Activated CD4-positive, alpha-beta T cell treated with anti-CD3 and anti-CD28 coated beads, Interleukin-2, amount 10 ng/mL, durations not matched to agents 24 days and 14 days (primary cell): ENCODE measurements at places on chromosomes 4 and X.

- DNase-seq: no peak
Observed at GRCh38 chr4:137345597-137345996, 186.7 kb downstream of the PCDH18 start.

DNA sequence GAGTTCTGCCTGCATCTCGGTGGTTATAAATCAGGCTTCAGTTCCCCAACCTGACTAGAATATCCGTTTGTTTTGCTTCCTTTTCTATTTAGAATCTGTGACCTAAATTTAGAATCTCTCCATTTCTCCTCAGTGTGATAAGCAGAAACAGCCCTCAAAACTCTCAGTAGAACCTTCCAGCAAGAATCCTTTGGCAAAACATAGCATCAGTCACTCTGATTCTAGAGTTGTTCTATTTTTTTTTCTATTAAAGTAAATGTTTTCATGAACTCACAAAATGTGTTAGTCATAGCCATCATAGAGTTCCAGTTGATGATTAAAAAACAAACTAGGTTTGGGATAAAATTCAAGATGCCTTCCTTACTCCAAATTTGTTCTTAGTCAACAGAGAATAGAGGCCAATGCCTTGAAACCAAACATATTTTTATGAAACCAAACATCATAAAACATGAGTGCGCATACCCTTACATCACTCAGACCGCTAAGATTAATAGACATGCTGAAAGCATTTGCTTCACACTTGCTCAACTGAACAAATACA is 13.2 kb upstream of the C1QTNF7 start:
- no peak for DNase-seq

GRCh38 chrX:136268051-136269048 is 17.1 kb upstream of the MAP7D3 start:
- peak; percentile 83 for DNase-seq

- no peak for DNase-seq
Observed at GRCh38 chrX:102883491-102883890, 53.6 kb upstream of the RAB40AL start.

- peak; percentile 75 for DNase-seq
Observed at GRCh38 chr4:118076958-118077766, 42.9 kb downstream of the NDST3 start.

DNA sequence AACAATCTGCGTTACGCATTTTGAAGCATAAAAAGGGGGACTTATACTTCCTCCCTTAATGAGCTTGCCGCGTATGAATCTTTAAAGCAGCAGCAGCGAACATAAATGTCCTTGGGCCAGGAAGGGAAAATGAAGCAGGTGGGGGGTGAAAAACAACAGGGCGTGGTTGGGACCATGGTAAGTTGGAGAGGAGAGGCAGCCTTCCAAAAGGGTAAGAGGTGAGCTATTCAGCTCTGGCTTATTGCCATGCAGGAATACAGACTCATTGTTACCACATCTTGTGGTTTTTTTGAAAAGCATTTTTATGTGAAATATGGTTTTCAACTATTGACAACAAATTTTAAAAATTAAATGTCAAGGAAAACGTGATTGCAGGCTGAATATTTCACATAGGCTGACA is 710.7 kb upstream of the FAM241A start:
- DNase-seq: no peak

GRCh38 chrX:69177511-69178162 is 12.4 kb upstream of the PJA1 start:
- no peak for DNase-seq

DNA sequence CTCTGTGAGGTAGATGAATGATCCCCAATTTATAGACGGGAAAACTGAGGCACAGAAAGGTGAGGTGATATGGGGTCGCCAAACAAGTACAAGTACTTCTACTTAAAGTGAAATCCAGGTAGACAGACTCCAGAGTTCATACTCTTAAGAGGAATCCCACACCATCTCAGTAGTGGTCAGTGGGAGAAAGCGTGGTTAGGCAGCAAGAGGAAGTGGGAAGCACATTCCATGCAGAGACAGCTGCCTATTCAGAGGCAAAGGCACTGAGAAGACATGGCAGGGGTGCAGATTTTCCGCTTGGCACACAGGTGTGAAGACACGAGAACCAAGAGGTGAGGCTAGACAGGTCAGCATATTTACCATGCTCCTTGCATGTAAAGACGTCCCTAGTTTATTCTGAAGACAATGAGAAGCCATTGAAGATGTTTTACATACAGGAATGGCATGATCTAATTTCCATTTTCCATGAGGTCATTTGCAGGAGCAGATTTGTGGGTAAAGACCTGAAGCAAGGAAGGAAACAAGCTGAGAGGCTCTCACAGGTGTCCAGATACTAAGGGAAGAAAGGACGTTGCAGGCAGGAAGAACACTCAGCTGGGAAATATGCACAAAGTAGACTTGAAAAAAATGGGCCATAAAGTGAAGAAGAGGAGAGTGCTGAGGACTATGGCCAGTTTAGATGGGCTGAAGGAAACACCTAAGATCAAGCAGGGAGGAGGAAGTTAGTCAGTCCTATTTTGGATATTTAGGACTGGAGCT is 17.3 kb upstream of the CLNK start:
- no peak for DNase-seq

DNA sequence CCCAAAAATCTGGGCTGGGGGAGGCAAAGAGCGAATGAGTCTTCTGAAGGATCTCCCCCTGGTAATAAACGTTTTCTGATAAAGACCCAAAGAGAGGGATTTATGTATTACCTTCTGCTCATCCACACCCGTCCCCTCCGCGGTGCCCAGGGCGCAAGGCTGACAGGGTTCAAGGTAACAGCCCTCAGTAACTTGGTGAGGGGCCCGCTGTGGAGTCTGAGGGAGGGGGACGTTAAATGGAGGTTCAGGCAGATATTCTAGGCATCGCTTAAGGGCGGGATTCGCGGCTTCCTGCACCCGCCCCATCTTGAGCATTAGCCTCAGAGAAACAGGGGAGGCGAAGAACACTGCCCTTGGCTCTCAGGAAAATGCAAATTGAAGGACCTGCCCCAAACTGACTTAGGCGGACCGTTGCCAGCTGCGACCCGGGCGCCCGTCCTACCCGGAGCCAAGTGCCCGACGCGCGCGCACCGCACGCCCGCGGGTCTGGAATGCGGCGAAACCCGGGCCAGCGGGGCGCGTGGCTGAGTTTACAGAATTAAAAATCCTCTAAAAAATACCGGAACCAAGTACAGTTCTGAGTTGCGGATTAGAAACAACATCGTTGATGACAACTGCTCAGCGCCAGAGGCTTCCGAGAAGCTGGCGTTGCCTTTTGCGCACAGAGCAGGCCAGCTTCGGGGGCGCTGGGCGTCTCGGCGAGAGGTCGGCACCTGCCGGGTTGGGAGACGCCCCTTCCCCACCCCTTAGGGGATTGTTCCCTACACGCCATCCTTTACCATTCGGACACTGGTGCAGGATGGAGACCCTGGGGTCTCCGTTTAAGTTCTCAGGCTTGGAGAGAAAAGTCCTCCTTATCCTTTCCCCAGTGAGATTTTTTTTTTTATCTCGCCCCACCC is 2.8 kb downstream of the HELT start:
- DNase-seq: no peak

DNA sequence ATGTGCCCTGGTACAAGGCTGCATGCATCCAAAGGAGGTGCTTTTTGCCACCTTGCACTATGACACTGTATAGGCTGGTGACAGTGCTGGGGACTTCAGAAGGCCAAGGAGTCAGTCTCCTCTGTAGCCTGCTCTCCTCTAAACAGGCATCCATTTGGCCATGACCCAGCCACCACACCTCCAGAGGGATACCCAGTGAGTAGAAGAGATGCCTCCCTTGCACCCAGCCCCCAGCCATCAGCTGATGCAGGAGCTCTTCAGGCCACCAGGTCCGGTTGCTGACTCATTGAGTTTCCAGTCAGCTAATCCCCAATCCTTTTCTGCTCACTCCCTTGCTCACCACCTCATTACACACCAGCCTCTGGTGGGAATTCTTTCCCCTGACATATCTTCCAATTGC is 99.8 kb downstream of the PJA1 start:
- no peak for DNase-seq

DNA sequence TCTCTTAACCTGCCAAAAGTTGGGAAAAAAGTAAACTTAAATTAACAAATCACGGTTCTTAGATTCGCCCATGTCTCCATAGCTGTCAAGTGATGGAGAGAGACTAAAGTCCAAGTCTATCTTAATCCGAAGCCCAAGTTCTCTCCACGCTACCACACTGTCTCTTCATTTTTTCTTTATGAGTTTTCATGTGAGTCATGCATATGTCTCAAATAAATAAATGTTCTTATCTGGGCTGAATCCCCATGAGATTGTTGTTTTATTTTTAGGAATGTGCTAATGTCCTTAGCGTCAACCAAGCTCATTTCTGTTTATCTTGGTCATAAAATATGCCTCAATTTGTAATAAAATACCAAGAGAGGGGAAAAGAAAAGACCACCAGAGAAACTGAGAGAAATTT is 169.3 kb downstream of the RCHY1 start:
- DNase-seq: no peak

- DNase-seq: no peak
Observed at GRCh38 chrX:100830143-100830542, 10.0 kb downstream of the CSTF2 start.

- DNase-seq: no peak
Observed at GRCh38 chr4:138181287-138181686, 60.9 kb downstream of the SLC7A11 start.

GRCh38 chr4:171561419-171561818 is 251.8 kb upstream of the GALNTL6 start:
- DNase-seq: no peak

- no peak for DNase-seq
Observed at GRCh38 chr4:23441530-23442069, 448.2 kb downstream of the PPARGC1A start.

DNA sequence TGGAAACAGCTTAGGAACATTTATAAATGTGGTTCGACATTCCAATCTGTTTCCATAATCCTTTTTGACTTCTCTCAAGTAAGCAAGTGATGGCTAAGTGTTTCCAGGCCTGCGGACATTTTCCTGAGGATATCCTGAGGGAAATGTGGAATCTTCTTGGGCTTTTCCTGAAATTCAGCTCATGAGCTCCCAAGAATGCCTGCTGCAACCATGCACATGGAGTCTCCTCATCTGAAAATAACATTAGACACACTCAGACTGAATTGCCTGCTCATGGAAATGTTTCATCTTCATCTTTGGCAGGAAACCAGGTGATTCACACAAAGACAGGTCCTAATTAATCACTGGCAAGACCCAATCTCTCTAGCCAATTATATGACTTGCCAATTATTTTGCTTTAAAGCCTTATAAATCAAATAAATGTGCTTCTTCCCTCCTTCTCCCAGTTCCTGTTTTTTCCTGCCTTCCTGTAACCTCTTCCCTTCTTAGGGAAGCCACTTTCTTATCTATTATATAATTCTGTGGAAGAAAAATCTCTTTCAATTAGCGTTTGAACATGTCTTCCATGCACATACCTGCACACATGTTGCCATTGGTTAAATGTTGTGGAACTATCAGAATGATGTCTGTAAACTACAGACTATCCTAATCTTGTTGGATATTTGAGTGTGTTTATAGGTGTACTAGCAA is 104.6 kb upstream of the MXRA5 start:
- no peak for DNase-seq

DNA sequence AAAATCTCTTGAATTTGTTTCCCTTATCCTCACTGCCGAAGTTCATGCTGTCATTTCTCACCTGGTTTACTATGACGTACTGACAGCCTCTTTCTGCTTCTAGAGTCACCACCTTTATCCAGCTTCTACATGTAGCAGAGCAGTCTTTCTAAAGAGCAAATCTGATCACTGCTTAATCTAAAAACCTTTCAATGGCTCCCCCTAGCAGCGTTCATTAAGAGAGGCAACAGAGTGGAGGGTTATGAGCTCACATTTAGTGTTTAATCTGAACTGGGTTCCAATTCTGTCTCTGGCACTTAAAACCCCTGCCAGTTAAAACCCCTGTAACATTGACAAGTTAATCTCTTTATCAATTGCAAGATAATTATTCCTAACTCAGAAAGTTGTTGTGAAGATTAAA is 4.4 kb downstream of the RBPJ start:
- peak; percentile 82 for DNase-seq

GRCh38 chr4:137659431-137659830 is 127.1 kb upstream of the PCDH18 start:
- DNase-seq: no peak

DNA sequence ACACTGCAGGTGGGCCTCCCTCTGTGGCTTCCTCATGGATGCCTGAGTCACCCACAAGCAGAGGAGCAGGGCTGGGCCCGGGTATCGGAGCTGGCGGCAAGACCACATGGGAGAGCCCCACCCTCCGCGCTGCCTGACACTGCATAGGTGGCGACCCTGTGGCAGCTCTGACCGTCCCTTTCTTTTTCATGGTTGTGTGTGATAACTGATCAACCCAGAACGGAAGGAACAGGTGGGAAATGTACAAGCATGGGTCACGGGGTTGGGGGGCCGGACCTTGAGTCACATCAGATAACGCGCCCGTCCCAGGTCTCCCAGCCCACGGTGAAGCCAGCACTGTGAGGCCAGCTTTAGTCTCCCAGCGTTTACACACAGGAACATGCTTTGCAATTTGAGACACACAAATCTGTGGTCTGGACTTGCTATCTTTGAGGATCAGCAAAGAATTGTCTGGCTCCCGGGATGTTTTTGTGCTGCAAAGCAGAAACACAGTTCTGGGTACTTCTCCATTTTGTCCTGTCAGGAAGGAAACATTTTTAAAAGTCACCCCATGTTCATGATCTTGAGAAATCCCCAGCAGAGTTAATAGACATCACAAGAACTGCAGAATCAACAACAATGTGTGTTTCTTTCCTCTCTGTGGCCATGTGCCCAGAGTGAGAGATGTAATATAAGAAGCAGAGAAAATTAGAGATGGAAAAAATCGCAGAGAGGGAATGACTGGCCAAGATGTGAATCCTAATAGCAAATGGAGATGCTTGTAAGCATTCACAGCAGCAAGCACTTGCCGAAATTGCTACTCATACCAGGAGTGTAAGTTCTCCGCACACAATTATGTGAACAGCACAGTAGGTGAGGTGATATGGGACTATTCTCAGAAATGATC is 70.1 kb upstream of the CBR4 start:
- DNase-seq: peak; percentile 55

DNA sequence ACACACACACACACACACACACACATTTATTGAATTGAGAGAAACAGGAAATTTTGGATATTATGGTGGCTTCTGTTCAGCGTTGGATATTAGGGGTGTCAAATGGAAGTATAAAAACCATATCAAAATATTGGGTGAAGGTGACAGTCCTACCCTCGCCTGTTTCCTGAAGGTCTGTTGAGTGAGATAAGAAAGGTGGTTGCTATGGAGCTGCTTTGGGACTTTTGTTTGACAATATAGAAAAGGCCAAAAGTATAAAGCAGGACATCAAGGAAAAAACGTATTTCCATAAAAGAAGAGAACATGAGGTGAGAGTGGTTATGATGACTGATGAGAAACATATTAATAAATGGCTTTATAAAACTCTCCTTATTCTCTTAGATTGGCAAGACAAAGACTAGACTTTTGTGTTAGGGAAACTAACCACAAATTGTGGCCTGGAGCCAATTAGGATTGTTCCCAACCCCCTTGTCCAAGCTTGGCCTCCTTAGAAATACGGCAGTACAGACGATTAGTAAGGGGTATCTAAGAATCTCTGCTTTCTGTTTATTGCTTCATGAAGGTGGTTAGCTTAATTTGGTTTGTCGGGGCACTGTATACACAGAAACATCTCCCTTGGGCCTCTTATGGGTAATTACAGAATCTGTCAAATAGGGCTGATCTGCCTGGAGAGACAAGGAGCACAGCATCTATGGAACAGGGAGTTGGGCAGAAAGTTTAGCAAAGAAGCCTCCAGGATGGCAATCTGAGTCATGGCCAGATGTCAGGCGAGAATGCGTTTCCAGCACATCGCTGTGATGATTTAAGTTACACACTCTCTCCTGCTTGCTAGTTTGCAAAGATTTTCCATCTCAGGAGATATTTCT is 198.0 kb downstream of the CBR4 start:
- DNase-seq: no peak

- DNase-seq: no peak
Observed at GRCh38 chr4:19735012-19735411, 516.7 kb upstream of the SLIT2 start.
